Erythroblast (primary cell): ENCODE measurements at places on chromosomes 12 and 14.

- DNase-seq = no peak
These were observed 42.6 kb upstream of the KRR1 start for GRCh38 chr12:75553836-75554555.

DNA sequence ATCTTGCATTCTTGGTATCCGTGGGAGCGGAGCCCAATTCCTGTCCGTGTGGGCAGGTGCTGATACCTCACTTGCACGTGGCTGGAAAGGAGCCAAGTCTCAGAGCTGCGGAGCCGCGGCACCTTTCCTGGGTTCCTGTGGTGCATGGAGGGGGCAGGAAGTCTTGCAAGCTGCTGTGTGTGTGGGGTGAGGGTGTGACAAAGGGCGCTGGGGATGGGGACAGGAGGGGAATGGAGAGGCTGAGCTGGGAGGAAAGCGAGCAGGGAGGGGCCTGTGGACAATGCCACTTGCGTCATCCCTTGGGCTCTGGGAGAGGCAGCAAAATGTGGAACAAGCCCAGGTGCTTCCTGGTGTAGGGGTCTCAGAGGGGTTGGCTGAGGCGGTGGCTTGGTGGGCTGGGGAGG lies 86.7 kb downstream of the CALM1 start:
- DNase-seq = no peak

- DNase-seq = no peak
These were observed 6.5 kb downstream of the KRT85 start for GRCh38 chr12:52360663-52361271.

GRCh38 chr12:25123126-25123525 lies 71.8 kb downstream of the DNAI7 start:
- no peak for DNase-seq

GRCh38 chr12:108914121-108914531 lies 34.2 kb downstream of the DAO start:
- DNase-seq = no peak
